ENCODE measurements at places on chromosomes 11 and 22.

DNA sequence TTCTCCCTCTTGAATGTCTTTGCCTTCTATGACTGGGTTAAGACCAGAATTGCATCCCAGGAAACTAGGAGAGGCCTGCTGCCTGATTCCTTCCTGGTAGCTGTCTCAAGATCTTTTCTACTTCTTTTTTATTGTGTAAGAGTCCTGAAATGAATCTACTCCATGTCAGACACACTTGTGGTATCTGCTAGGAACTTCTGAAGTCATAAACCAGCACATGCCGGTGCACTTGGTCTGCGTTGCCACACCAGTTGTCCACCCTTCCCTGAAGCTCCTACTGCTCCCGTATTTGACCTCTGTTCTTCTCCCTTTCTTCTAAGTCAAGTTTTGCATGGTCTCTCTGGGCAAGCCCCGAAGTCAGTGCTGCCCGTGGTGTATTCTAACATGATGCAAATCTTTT, 644.2 kb downstream of the ETS1 start:
- H3K27ac ChIP-seq: no peak overlapping the region
- no peaks in the 10 kb centered on the region for H3K27me3 ChIP-seq
- no peak overlapping the region for H3K4me3 ChIP-seq
- no peaks in the 10 kb centered on the region for H3K36me3 ChIP-seq
- H3K4me1 ChIP-seq: no peaks in the 10 kb centered on the region
- no peak for DNase-seq

- H3K27ac ChIP-seq: no peak overlapping the region
- DNase-seq: no peak
- no peak overlapping the region for H3K4me3 ChIP-seq
- no peaks in the 10 kb centered on the region for H3K27me3 ChIP-seq
- no peaks in the 10 kb centered on the region for H3K36me3 ChIP-seq
Observed at GRCh38 chr11:27408246-27408800, 45.3 kb upstream of the CCDC34 start.

DNA sequence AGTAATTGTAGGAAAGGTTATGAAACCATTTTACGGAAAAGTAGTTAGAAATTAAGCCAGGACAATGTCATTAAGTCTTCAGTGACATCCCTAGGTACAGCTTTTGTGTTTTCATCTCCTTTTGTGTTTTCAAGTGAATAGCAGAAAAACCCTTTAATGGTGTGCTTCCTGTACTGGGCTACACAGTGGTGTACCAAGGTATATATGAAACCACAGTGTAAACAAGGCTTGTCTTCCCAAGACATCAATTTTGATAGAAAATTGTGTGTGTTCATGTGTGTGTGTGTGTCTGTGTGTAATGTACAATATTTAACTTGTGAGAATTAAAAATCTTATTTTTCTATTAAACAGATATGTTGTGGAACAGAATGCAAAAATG, 8.9 kb downstream of the MRPL17 start:
- H3K4me1 ChIP-seq: peaks cover 4% of the 10 kb centered on the region
- H3K27me3 ChIP-seq: no peaks in the 10 kb centered on the region
- no peaks in the 10 kb centered on the region for H3K36me3 ChIP-seq
- no peak overlapping the region for H3K4me3 ChIP-seq
- no peak for DNase-seq

- H3K36me3 ChIP-seq: no peaks in the 10 kb centered on the region
- H3K27ac ChIP-seq: no peak overlapping the region
- no peaks in the 10 kb centered on the region for H3K27me3 ChIP-seq
- no peak for DNase-seq
Observed at GRCh38 chr22:44459551-44459950, 38.5 kb downstream of the RTL6 start.

DNA sequence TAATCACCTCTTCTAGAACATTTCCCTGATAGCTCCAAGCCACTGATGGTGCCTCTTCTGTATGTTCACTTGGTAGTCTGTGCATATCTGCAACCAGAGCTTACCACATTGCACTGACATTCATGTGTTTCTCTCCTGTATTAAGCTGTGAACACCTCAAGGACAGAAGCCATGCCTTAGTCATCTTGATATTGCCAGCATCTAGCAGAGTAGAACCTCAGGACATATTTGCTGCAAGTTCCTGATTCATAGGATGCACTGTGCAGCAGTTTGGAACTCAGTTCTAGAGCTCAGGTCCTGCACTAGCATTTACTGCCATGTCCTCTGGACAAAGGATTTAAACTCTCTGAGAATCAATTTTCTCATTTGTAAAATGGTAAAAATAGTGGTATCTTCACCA, 722.4 kb upstream of the ANO5 start:
- no peaks in the 10 kb centered on the region for H3K27me3 ChIP-seq
- DNase-seq: no peak
- no peak overlapping the region for H3K4me3 ChIP-seq
- H3K27ac ChIP-seq: no peak overlapping the region
- H3K4me1 ChIP-seq: no peaks in the 10 kb centered on the region

DNA sequence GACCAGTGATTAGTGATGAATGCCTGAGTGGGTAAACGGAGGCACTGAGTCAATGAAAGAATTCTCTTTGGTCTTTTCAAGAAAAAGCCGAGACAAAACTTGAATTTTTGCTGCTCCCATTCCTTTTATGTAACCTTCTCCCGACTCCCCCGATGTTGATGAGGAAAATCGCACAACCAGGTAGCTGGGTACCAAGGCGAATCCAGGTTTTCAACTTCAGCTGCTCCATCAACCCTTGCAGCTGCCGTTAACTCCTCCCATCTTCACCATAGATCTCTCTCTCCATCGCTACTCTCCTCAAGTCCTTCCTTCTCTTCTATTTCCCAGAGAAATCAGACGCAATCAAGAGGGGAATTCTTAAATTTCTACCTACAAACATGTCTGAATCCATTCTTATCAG, 611 bp upstream of the USP2 start:
- no peak for DNase-seq
- H3K27me3 ChIP-seq: no peaks in the 10 kb centered on the region
- peaks cover 15% of the 10 kb centered on the region for H3K4me1 ChIP-seq
- H3K36me3 ChIP-seq: no peaks in the 10 kb centered on the region

GRCh38 chr11:95764267-95764898, 25.2 kb downstream of the FAM76B start:
- no peaks in the 10 kb centered on the region for H3K27me3 ChIP-seq
- H3K27ac ChIP-seq: no peak overlapping the region
- no peak for DNase-seq
- H3K4me3 ChIP-seq: no peak overlapping the region

DNA sequence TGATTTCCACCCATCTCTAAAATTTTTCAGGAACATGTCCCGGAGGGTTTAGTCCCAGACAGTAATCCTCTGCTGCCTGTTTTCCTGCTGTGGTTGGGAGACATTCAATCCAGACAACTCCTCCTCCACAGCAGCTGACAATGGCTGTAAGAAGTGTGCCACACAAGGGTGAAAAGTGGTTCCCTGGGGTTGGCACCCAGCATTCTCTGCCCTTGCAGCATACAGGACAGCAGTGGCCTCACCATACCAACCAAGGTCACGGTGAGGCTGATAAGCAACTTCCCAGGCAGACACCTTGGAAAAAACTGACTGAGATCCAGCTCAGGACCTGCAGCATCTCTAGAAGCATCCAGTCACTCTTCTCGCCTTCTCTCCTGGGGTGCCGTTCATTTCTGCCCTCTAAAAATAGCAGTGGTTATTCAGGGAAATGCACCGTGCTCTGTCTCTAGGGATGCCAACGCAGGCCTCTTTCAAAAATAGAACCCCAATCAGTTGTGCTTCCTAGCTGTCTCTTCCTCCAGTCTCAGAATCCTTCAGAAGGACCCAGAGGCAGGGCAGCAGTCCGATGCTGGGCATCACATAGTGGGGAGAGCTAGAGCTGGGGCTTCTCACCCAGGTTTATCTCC, 241.0 kb downstream of the TENM4 start:
- peak overlapping the region; percentile 2 for H3K27ac ChIP-seq
- no peaks in the 10 kb centered on the region for H3K36me3 ChIP-seq
- H3K4me3 ChIP-seq: no peak overlapping the region
- H3K4me1 ChIP-seq: peaks cover 5% of the 10 kb centered on the region

- no peaks in the 10 kb centered on the region for H3K27me3 ChIP-seq
- H3K4me1 ChIP-seq: peaks cover 18% of the 10 kb centered on the region
- H3K4me3 ChIP-seq: no peak overlapping the region
- no peaks in the 10 kb centered on the region for H3K36me3 ChIP-seq
- no peak for DNase-seq
- H3K27ac ChIP-seq: no peak overlapping the region
Observed at GRCh38 chr11:58641341-58641740, 18.9 kb downstream of the CNTF start.

- DNase-seq: no peak
- peak overlapping the region; percentile 15 for H3K4me3 ChIP-seq
- peaks cover 51% of the 10 kb centered on the region for H3K36me3 ChIP-seq
- no peaks in the 10 kb centered on the region for H3K27me3 ChIP-seq
- peaks cover 75% of the 10 kb centered on the region for H3K4me1 ChIP-seq
- H3K27ac ChIP-seq: peak overlapping the region; percentile 77
Observed at GRCh38 chr11:501683-502287, 5.3 kb downstream of the RNH1 start.

DNA sequence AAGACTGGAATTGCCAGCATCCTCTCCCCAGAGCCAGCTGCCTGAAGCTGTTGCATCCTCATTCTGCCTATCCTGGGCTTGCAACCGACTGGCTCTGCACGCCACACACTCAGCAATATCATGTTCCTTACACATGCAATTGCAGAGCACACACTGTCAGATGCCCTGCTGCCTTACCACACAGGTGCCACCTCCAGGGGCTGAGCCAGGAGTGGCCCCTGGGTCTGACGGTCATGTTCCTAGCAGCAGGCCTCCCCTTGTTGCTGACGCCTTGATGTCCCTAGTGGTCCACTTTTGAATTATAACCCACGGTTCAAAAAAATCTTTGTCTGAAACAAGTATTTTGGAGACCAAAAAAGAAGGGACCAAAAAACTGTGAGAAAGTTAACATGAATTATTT, 18.5 kb upstream of the OR8B8 start:
- DNase-seq: no peak
- H3K36me3 ChIP-seq: no peaks in the 10 kb centered on the region
- no peak overlapping the region for H3K27ac ChIP-seq
- no peaks in the 10 kb centered on the region for H3K4me1 ChIP-seq
- H3K27me3 ChIP-seq: no peaks in the 10 kb centered on the region

Measured in heart left ventricle (tissue), 16 donors.